ENCODE measurements at places on chromosomes 7 and 10.

DNA sequence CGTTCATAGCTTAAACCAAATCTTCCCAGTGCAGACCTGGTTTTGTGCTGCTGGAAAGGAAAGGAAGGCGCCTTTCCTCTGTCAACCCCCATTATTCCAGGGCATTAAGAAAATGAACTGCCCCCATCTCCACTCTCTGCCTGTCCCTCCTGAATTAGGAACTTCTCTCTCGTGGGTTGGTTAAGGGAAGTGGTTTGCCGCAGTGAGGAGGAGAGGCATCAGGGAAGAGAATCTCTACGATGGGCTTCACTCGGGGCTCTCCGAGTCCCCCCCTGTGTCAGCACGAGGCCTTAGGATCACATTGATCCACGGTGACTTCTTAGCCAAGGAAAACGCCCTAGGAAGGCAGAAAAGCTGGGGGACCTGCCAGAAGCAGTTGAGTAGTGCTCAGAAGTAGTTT is 53.9 kb upstream of the LYZL2 start:
- DNase-seq = no peak

DNA sequence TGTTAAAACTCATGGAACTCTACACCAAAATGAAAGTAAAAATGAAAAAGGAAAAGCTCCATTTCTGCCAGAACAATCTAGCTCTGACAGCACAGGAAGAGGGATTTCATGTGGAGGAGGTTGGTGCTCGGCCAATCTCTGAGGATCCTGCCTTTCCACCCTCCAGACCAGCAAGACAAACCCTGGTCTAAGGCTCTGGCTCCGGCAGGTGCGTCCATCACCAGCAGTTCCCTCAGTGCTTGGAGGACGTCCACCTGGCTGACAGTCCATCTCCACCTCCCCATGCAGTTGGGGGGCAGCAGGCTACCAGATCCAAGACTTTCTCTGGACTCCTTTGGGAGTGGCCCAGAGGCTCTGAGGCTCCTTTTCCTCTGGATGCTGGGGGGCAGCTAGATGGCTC is 25.0 kb upstream of the LOXL4 start:
- no peak for DNase-seq

DNA sequence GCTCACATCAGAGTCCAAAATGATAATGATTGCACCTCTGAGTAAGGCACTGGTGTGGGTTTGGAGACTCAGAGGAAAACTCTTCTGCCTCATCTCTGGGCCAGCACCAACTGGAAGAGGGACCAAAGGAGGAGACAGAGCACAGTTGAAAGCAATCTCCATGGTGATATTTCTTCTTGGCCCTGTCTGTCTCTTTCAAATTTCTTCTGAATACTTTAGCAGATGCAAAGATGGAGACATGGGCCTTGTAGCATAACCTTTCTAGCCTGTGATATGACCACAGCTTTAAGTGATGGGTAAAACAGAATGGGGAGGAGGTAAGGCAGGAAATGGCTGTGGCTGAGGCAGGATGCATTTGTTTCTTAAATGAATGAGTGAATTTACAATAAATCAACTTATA is 12.2 kb upstream of the GIMAP7 start:
- DNase-seq = no peak

DNA sequence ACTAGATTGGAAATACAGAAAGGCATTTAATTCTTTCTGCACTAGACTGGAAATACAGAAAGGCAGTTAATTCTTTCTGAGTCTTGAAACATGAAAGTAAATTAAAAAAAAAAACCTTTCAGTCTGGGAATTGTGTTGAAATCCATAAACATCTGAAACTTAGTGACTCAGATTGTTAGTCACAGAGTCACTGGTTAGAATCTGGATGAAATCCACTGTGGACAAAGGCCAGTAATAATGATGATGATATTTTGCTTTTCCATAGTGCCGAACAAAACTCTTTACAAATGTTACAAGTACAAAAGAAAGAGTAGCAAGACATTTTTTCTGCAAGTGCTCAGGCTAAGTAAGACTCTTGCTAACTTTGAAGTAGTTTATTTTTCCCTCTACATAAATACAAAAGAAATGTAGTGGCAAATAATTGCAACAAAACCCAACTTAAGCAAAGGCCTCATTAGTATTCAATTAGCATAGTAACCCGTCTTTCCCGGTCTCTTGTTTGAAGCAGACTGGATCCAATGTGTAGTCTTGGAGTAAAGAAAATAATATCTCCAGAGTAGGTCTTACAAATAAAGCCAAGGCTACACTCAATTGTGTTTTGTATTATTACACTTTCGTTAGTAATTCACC is 5.8 kb upstream of the PRTFDC1 start:
- no peak for DNase-seq

DNA sequence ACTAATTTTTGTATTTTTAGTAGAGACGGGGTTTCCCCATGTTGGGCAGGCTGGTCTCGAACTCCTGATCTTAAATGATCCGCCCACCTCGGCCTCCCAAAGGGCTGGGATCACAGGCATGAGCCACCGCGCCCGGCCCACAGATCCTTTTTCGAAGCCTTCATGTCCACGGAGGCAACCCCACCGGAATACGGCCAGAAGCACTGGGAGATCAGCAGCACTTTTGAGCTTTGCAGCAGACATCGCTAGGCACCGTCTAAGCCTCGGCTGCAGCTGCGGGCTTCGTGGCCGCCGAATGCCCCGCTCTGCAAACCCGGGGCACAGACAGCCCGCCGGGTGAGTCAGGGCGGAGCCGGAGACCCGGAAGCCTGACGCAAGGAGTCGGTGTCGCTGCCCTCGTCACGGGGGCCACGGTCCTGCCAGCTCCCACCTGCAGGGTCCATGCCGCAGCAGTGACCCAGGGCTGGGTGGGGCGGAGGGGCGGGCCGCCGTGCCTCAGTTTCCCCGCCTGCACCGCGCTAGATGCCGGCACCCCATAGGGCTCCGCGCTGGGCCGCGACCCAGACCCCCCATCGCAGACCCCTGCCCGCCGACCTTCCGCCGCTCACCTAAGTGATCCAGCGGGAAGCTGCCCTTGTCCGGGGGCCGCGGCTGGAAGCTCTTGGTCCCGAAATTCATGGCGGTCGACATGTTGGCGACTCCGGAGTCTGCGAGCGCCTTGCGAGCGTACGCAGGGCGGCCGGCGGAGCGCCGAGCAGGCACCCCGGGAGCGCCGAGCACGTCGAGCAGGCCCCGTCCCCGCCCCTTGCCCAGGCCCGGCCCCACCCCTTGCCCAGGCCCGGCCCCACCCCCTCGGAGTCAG is at the start of gene COX19:
Gene COX19, minus strand, starts transcription at position 730 of the 862 bp plus-strand sequence. Its CDS starts 40 bp downstream, at position 690.
- peak; percentile 86 for DNase-seq

GRCh38 chr10:130459011-130459410 is 322.8 kb downstream of the GLRX3 start:
- no peak for DNase-seq

- DNase-seq = no peak
These were observed 28.4 kb downstream of the DAGLB start for GRCh38 chr7:6419310-6419773.

DNA sequence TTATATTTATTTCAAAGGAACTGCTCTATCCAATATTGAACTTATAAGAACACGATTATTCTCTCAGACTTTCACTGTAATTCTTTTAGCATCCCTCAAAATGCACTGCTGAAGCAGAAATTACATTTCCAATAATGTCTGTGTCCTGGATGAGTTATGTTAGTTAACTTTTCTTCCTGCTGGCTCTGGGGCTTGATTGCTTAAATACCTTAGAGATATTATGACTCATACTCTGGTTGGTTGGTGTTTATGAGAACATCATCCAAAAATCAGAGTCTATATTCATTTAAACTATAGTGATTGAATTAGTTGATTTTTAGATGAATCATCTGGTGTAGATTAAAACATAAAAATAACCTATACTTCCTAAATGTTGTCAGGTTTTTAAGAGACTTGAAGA is 246.3 kb upstream of the VWC2 start:
- DNase-seq = no peak

GRCh38 chr7:155925682-155926081 is 113.4 kb upstream of the SHH start:
- no peak for DNase-seq

DNA sequence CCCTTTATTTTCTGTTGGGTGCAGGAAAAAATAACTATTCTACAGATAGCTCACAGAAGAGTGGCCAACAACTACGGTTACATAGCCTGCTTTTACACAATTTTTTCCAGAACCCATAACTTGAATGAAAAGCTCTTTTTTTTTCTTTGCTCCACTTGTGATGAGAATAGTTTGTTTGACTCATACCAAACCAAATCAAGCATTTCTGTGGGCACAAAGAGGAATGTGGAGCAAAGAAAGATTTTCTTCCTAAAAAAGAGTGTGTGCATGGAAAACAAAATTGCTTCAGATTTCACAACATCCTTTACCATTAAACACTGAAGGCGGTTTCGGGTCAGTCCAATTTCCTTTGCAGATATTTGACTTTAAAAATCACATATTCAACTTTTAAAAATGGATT is 54.8 kb upstream of the RAB11FIP2 start:
- DNase-seq = no peak

- DNase-seq = no peak
These were observed 128.6 kb upstream of the PTPRZ1 start for GRCh38 chr7:121744319-121744718.

GRCh38 chr10:52853704-52854103 is 81.1 kb upstream of the MBL2 start:
- DNase-seq = no peak

DNA sequence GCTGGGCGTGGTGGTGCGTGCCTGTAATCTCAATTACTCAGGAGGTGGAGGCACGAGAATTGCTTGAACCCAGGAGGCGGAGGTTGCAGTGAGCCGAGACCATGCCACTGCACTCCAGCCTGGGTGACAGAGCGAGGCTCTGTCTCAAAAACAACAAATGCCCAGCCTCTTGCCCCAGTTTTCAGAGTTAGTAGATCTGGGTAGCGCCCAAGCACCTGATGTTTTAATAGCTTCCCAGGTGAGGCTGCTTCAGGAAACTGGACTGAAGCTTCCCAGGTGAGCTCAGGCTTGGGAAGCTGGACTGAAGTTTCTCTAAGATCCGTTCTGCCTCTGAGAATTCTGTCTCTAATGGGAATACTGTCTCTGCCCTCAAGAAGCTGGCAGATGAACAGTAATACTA is 12.2 kb downstream of the RPS24 start:
- DNase-seq = no peak

GRCh38 chr7:2255145-2256139 is 13.4 kb downstream of the NUDT1 start:
- no peak for DNase-seq

DNA sequence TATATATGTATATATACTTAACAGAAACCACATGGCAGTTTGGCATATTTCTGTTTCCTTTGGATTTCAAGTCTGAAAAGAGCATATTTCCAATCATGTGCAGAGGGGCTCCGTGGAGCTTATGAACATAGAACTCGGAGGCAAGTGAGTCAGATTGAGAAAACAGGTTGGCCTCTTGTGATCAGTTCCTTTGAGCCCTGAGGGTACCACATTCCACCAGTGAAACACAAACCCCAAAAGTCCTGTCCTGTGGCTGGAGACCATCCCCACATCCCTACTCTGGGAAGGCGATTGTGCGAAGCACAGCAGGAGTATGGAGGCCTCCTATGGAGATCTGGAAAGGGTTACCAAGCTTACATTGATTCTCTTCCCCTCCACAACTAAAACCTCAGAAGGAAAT is 196.7 kb upstream of the TMEM72 start:
- DNase-seq = no peak

GRCh38 chr7:99312316-99313203 is 13.1 kb upstream of the ARPC1A start:
- DNase-seq = peak; percentile 62

- DNase-seq = no peak
These were observed 228.8 kb upstream of the TMEM229A start for GRCh38 chr7:124261710-124262109.

DNA sequence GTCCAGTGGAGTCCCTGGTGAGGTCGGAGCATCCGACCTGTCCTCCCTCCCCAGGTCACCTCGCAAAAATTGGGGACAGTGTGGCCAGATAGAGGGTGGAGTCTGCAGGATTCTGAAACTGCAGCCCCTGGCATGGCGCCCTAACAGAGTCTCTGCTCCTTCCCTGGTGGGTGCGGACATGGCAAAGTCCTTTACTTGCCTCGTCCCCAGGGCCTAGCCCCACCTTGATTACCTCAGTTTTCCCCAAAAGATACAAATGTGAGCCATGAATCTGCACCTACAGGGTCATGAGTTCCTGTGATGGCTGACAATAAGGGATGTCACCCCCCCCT is 47.7 kb downstream of the NPVF start:
- DNase-seq = no peak

- DNase-seq = no peak
These were observed 21.5 kb downstream of the RBM33 start for GRCh38 chr7:155665957-155666287.

DNA sequence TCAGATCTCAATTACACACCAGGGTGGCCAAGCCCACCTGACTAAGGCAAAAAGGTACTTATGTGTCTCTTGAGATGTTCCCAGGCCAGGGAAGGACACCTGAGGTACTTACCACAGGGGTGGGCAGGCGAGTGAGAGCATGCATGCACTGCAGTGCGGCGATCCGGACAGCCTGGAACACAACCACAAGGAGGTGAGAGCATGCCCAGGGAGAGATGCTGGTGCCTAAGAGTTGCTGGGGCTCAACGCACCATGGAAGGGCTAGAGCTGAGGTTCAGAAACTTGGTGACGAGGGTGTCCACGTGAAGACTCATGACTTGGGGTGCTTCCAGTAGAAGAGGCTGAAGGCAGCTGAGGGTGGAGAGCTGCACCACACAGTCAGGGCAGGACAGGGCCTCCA is 13.1 kb downstream of the ZDHHC16 start:
- no peak for DNase-seq

DNA sequence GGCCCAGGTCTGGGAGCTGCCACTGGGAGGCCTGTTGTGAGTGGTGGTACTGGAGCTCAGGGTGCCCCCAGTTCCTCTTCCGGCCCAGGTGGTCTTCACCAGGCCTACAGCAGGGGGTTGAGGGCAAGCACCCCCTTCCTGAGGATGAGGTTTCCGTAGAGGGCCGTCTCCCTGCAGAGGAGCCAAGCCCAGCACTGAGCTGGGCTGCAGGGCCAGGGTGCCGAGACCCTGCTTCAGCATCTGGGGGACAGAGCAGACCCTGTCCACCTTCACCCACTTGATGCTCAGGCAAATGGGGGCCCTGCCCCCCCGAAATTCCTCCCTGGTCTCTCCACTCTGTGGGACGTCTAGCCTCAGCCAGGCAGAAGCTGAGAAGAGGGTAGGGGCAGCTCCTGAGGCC is 2.6 kb downstream of the FUOM start:
- no peak for DNase-seq

DNA sequence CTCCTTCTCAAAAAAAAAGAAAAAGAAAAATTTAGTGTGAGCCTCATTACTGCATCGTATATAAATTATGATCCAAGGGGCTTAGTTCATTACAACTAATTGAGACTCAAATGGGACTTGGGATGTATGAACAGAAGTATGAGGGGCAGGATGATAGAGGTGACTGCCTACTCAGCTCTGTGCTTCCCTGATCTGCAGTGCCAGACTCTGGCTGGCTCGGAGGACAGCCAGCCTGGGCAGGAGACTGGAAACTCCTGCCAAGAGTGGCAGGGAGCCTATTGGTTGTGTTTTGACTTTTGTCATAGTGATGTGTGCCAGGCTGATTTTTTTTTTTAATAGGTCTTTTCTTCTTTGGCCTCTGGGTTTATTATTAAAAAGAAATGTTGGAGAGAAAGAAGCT is 73.8 kb upstream of the GTF2IRD1 start:
- no peak for DNase-seq

- DNase-seq = no peak
These were observed 126.7 kb downstream of the INHBA start for GRCh38 chr7:41576166-41576565.

GRCh38 chr10:108735380-108735779 is 1187.9 kb downstream of the XPNPEP1 start:
- DNase-seq = no peak

GRCh38 chr7:8175929-8176369 is 86.0 kb downstream of the ICA1 start:
- DNase-seq = no peak

- DNase-seq = no peak
These were observed 282.3 kb upstream of the SHH start for GRCh38 chr7:156094350-156095146.
